ENCODE measurements at places on chromosomes 4 and X. TPM values are rescaled to one million over a fixed set of nuclear protein-coding genes. Genes with fewer than 3 reads are reported as not detected.

DNA sequence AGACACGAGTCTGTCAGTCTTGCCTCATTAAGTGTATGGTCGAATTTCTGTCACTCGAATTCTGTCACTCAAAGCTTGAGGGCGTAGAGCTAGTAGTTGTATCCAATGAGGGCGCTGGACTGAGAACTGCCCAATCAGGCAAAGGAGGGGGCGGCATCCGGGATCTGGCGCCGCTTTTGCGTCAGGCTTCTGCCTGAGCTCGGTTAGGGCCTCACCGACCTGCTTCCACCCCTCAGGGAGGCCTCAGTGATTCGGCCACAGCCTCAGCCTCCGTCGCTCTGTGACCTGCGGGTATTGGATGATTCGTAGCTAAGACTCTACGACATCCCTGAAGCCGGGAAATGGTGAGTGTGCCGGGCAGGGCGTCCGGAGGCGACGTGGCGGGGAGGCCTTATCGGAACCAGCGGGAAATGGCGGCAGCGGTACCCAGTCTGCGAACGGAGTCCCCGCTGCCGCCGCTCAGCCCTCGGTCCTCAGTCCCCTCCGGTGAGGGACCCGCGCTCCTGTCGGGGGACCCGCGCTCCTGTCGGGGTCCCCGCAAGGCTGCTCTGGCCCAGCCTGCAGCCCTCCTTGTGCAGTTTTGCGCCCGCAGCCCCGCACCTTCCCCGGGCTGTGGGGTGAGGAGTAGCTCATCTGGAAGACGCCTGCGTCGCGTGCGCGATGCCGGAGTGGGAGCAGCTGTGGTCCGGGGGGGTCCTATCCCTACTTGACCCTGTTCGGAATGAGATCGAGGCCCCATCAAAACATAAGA is 88.3 kb downstream of the ZNF718 start:
- no peak for DNase-seq

DNA sequence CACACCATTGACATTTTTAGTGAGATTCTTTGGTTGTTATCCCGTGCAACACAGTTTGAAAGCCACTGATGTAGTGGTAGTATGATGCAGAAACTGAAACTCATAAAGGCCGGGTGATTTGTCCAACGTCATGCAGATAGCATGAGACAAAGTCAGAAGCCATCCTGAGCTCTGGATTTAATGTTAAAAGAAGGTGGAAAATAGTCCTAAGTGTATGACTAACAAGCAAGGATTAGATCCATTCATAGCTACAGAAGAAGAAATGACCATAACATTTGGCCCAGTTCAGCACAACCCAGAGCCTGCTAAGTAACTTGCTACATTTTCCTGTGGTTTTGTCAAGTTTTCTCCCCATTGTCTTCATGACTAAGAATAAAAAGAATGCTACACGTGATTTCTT is 142.4 kb downstream of the AMELX start:
- no peak for DNase-seq

CETN2 gene
- 28.2 TPM for polyA plus RNA-seq

DNA sequence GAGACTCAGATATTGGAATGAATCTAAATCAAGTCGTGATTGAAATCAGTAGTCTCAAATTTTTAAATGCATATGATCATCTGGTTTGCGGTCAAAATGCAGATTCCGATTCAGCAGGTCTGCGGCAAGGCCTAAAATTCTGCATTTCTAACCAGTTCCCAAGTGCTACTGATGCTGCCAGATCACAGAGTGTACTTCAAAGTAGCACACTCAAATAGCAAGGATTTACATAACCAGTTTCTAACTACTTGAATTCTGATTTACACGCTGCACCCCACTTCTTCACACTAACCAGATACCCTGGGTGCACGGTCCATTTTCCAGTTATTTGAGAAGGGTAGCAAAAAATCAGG is 752 bp downstream of the MBTPS2 start:
- DNase-seq, result no peak

DNA sequence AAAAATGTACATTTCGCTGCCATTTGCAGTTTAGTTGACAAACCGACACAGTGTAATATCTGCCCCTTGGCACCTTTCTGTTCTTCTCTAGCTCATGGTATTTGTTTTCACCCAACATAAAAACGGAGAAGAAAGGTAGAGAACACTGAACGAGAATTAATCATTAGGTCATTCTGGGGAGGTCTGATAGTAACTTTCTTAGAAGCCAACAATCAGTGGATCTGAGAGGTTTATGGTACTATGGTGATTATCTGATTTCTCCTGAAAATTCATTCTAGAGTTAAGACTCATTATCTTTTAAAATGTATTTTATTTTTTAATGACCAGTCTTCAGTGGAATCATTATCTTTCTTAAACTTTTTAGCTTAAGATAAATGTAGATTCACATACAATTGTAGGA is 8.5 kb downstream of the RAPGEF2 start:
- DNase-seq, result no peak

DNA sequence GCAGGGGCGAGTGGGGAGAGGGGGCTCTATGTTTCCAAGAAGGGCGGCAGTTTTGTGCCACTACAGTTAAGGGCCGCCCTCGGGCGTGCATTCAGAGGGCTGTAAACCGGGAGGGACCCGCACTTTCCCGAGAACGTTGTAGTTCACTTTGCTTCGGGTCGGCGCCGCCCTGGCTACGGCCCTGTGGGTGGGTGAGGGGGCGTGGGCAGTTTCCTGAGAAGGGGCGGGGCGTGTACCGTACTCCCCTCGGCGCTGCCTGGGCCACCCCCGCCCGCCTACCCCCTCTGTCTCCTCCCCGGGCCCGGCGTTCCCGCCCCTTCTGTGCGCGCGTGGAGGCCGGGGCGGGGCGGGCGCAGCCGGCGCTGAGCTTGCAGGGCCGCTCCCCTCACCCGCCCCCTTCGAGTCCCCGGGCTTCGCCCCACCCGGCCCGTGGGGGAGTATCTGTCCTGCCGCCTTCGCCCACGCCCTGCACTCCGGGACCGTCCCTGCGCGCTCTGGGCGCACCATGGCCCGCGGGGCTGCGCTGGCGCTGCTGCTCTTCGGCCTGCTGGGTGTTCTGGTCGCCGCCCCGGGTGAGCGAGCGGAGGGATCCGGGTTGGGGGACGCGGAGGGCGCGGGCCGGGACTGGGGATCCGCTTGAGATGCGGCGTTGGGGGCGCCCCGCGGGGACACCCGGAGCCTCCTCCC is at the start of gene CD99:
CD99 (plus strand) TSS at position 440 of the 687 bp plus-strand sequence; CDS start at position 506, 66 bp downstream.
- DNase-seq, result peak; percentile 93

- DNase-seq, result no peak
Observed at GRCh38 chrX:66017659-66018170, 22.2 kb downstream of the VSIG4 start.
